ENCODE measurements at places on chromosomes 3 and 15.

DNA sequence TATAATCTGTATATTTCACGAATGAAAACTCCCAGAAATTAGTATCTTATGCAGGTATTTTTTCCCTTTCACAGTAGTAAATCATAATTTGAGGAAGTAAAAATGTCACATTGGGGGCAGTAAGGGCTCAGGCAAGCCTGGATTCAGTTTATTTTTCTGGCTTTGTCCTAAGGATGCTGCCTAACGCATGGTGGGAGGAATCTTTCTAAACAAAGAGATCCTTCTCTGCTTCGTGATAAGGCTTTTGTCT, 35.7 kb downstream of the DNASE1L3 start:
- DNase-seq, result no peak

- no peak for DNase-seq
Observed at GRCh38 chr3:63462732-63463131, 184.6 kb downstream of the SYNPR start.

DNA sequence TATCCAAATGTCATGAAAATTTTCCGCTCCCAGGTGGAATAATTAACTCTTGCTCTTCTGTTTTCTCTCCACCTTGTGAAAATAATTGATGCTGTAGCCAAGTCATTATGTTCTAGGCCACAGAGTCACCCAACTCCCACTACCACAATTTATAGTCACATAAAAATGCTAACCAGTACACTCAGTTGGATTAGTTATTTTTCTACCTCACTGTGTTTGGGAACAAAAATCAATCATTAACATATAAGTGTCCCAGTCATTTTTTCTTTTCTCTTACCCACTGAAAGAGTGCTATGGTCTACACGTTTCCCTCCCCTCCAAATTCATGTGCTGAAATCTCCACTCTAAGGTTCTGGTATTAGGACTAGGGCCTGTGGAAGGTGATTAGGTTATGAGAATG, 255.6 kb upstream of the LMCD1 start:
- DNase-seq, result no peak

DNA sequence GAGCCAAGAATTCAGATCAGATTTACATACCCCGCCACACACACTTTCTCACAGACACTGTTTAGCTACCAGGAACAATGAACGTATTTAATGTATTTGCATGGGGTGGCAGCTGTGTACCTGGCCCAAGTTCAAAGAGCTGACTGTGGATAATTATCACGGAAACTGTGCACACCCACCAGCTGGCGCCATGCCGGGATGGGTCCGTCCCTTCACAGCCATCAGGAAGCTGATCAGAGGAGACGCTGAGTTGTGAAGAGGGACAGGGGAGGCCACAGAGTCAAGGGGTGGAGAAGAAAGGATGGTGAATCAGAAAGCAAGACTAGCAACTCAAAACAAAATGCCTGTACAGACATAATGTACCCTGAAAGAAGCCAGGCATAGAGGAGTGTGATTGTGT, 13.1 kb upstream of the PLA2G4D start:
- no peak for DNase-seq

GRCh38 chr3:170982733-170983132, 43.8 kb downstream of the SLC2A2 start:
- no peak for DNase-seq

GRCh38 chr3:152048831-152049230, 175.4 kb downstream of the SUCNR1 start:
- DNase-seq, result no peak

DNA sequence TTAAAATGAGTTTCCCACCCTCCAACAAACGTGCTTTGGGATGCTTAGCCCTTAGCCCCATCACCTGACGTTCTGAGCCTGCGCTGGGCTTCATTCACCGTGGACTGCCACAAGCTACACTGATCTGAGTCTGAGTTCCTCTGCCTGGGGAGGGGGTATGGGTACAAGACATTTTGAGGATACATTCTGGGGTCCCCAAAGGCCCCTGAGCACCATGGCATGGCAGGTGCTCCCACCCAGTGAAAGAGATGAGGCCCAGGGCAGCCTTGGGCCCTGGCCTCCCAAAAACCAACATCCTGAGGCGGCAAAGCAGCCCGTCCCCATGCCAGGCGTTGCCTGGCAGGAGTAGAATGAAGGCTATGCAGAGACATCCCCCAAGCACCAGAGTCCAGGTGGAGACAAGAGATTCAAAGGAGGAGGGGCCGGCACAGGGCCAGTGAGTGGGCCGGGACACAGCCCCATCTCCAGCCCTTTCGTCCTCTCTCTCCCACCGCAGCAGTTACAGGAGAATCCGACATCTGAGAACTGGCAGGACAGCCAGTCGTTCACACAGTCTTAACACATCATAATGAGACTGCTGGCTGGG, 74.5 kb downstream of the VGLL4 start:
- DNase-seq, result no peak

DNA sequence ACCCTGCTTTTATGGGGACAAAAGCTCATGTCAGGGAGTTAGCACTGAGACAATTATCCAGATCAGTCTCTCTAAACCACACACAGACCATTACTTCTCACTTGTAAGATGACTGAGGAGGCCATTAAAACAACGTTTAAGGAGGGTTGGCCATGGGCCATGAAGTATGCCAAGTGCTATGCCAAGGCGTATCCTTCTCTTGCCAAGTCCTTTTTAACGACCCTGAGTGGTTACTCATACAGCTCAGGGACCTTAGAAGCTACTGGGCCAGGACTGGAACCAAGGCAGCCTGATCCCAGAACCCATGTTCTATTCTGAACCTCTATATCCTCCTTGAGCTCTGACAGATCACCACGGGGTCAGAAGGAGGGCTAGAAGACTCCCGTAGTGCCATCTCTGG, 50.0 kb downstream of the NMNAT3 start:
- DNase-seq, result no peak

GRCh38 chr15:90002428-90002844, 1.3 kb downstream of the ZNF710 start:
- no peak for DNase-seq

- peak; percentile 45 for DNase-seq
Observed at GRCh38 chr3:17179381-17180205, 294.8 kb downstream of the PLCL2 start.

GRCh38 chr3:52202384-52203077, 4.6 kb downstream of the ALAS1 start:
- DNase-seq, result no peak

- DNase-seq, result no peak
Observed at GRCh38 chr15:76024021-76024768, 12.0 kb upstream of the NRG4 start.

- DNase-seq, result no peak
Observed at GRCh38 chr3:188165596-188165995, 11.6 kb downstream of the LPP start.

DNA sequence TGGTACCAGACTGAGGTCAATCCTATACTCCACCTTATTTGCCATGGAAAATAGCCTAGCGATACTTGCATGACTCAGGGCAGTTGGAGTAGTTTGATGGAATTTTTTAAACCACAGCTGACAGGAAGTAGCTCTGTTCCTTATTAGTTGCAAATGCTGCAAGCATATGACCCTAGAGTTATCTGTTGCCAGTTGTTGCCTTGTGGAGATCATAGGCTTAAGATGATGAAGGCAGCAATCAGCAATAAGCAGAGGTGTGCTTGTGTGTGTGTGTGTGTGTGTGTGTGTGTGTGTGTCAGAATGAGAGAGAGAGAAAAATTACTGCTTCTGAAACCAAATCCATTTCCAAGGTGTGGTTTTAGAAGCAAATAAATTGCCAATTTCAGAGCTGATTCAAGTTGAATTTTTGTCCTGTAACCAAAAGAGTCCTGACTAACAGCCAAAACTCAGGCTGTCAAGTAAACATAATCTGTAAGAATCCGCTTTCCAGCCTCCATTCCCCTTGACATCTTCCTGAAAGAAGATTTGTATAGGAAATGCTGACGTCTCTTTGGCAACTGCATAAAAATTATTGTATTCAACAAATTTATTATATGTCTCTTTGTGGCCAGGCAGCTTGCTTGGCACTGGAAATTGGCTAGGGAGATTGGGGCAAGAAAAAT, 141.2 kb downstream of the SERPINI1 start:
- DNase-seq, result no peak

DNA sequence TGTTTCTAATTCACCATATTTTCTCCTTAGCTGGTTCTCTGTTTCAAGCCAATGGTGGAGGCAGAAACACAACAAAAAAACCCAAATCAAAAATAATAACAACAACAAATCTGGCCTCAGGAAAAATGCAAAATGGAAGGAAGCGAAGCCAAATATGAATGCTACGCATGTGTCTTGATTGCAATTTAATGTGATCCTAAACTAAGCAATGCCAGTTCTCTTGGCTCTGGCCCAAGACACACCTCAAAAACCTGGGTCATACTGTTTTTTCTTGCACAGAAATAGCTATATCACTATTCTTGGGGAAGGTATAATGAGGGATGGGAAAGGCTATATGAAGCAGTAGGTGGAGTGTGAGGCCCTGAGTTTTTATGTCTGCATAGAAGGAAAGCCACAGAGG, 724.7 kb downstream of the AGBL1 start:
- no peak for DNase-seq

GRCh38 chr3:36707623-36708409, 56.5 kb downstream of the DCLK3 start:
- DNase-seq, result no peak

GRCh38 chr15:62625429-62626033, 417.0 kb upstream of the TPM1 start:
- DNase-seq, result no peak

DNA sequence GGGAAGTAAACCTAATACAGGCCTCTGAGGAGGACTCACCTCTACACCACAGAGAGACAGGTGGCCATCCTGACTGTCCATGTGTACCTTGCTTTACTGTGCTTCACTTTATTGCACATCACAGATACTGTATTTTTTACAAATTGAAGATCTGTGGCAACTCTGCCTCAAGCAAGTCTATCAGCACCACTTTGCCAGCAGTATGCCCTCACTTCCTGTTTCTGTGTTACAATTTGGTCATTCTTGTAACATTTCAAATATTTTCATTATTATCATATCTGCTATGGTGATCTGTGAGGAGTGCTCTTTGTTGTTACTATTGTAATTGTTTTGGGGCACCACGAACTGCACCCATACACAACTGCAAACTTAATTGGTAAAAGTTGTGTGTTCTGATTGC, 78.0 kb downstream of the BBX start:
- no peak for DNase-seq

DNA sequence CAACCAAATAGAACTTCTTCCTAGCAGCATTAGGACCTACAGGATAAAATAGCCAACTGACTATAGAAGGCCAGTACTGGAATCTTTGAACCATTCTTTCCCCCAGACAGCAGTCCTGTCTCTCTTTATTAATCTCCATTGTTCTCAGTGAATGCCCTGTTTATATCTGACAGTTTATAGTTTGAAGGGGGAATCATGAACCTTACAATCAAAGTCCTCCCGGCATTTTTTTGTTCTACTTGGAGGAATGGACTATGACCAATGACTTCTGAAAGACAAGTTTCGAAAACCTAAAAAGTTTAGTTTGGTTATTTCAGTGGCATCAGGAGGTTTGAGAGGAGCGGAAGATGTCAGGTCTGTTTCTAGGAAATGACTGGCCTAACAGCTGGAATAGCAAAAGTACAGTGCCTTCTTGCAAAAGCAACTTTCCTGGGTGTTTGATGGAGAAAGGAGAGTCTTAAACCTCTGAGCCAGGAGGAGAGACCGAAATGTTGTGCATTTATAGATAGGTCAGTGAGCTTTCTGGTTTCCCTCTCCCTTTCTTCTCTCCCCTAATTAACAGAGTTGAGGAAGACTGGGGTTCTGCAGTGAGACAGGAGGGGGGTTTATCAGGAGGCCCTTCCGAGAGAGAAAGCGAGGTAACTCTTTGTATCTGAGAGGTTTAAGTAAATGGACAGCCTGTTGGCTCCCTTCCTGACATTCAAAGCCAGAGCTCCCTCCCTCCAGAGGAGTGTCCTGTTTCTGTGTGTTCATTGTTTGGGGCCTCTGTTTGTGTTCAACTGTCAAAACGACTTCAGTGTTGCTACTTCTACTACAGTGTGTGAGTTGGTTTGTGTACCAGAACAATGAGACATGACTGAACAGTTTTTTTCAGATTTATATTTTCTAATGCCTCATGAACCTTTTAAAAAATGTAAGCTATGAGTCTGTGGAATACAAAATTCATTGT, 383.0 kb upstream of the RARB start:
- DNase-seq, result no peak

DNA sequence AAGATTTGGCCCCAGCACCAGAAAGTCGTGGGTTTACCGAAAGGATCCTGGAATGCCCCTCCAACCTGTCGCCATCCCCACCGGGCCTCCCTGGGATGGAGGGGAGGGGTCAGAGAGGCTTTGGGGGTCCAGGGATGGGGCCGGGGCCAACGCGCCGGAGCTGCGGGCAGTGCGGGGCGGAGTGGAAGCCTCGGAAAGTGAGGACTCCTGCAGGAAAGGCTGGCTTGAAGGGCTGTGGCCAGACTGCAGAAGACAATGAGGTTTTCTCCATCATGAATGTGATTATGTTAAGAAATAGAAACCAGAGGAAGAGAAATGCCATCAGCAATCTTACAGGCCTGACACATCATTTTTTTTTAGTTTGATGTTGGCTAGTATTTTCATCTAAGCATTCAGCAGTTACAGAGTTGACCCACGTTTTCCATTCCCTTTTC, 738 bp downstream of the YEATS2 start:
- peak; percentile 13 for DNase-seq

GRCh38 chr15:43330780-43331087, 361 bp upstream of the LCMT2 start:
- no peak for DNase-seq

DNA sequence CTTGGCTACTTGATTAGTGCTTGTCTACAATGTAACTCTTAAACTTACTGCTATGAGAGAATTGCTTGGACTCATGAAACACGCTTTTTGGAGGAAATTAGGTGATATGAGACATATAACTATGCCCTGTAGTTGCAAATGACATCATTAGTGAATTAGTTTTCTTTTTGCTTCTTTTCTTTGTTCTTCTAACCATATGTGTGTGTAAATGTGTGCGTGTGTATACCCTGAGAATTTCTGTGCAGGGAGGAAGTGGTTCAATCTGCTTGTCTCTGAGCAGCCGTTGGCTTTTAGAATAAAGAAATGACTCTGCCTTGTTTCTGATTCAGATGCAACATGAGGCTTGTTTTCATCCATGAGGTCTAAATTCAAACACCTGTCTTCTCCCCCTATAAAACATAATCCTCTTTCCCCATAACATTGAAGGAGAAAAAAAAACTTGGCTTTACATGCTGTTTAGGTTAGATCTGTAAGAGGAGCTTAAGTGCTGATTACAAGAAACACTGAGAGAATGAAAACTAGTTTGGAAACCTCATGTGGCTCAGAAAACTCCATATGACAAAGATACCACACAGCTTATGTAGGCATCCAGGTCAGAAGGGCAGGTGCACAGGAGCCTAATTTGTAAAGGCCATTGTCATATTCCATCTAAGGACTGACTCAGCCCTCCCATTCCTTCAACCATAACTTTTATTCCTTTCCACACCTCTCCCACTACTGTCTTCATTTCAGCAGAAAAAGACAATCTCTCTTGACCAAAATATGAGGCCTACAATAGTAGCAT, 30.5 kb upstream of the BLM start:
- peak; percentile 51 for DNase-seq

DNA sequence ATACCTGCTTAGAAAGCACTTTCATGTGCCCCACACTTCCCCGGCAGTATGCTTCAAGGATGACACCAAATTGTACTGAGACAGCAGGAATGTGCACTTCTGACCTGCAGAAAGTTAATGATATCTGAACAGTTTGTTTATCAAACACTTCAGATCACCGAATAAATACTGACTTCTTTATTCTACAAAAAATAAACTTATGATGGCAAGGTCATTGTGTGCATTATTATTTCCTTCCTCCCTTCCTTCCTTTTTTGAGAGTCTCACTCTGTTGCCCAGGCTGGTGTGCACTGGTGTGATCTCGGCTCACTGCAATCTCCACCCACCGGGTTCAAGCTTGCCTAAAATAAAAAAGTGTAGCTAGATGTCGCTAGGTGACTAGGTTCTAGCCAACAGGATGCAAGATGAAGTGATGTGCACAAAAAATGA, 80.3 kb downstream of the FAIM start:
- peak; percentile 14 for DNase-seq

All from CD4-positive, alpha-beta T cell treated with Interleukin-15 for 4 hours (primary cell).